ENCODE measurements at places on chromosomes 7 and 10.
A peak's percentile ranks its signal among the peaks of the same experiment; 100 is the strongest.

DNA sequence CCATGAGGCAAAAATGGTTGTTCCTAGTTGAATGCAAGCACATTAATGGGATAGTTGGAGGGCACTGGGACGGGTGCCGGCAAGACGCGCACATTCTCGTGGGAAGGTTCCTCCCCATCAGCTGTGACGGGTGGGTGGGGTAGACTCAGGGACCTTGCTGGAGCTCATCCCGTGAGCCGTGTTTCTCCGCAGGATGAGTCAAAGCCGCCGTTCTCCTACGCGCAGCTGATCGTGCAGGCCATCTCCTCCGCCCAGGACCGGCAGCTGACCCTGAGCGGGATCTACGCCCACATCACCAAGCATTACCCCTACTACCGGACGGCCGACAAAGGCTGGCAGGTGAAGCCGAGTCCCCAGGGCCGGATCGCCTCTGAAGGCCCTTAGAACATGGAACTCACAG is 20.4 kb upstream of the AP5Z1 start:
- DNase-seq = no peak

DNA sequence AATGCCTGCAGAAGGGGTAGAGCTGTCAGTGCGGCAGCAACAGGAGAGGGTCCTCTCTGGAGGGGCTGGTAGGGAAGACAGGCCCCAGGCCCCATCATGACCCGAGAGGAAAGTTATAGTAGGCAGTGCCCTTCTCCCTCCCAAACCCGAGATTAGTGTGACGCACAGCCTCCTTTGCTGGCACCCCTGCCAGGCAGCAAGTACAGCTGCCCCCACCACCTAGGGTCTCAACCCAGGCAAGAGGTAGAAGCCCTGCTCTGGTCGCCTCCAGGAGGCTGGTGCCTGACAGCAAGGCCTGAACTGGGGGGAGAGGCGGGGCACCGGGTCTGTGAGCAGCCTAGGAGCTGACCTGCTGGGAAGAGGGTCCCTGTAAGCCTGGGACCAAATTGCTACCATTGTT is 15.5 kb downstream of the LOXL4 start:
- DNase-seq = no peak

- no peak for DNase-seq
Observed at GRCh38 chr7:103630318-103630717, 184.3 kb upstream of the SLC26A5 start.

GRCh38 chr10:23445591-23445990 is 6.7 kb downstream of the OTUD1 start:
- DNase-seq = no peak

DNA sequence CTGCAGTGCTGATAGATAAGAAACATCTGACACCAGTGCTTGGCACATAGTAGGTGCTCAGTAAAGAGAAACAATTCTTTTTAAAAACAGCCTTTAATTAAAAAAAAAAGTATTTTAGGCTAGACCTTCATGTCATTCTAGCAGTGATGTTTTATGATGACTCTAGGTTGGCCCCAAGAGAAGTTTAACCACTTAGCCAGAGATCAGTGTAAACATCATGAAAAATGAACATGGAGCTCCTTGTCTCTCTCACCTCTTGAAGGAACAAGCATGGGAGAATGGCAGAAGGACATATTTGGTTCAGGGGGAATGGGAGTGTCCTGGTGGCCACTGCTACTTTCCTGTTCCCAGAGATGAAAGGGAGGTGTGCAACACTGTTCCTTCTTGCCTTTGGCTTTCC is 641.0 kb downstream of the LRMDA start:
- DNase-seq = no peak

DNA sequence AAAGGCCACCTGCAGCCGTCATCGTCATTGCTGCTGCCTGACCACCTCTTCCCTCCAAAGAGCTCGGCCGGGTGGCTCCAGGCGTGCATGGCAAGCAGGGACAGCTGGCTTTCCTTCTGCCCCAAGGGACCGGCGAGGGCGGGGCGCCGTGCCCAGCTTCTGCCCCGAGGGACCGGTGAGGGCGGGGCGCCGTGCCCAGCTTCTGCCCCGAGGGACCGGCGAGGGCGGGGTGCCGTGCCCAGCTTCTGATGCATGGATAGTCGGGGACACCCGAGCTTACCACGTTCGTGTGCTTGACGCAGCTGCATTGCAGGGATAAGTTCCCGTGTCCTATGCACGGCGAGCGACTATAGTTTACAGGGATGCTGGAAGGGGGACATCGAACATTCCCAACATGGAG is 27.0 kb downstream of the CFAP46 start:
- DNase-seq = peak; percentile 76

DNA sequence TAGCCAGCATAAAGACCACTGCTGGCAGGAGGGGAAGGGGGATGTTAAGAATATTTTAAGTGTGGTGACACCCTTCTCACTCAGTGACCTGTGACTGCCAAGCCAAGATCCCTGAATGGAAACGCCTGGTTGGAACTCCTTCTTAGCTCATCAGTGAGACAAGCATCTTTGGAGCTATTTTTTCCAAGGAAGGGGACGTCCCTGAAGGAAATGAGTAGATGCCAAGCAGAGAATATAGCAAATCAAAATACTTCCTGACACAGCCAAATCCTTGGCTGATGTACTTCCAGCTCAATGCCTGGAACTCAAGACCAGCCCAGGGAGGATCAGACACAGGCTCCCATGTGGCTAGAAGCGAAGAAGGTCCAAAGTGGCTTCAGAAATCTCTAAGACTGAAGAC is 82.2 kb downstream of the SORBS1 start:
- no peak for DNase-seq

- DNase-seq = no peak
Observed at GRCh38 chr7:107394276-107394675, 75.6 kb upstream of the GPR22 start.

DNA sequence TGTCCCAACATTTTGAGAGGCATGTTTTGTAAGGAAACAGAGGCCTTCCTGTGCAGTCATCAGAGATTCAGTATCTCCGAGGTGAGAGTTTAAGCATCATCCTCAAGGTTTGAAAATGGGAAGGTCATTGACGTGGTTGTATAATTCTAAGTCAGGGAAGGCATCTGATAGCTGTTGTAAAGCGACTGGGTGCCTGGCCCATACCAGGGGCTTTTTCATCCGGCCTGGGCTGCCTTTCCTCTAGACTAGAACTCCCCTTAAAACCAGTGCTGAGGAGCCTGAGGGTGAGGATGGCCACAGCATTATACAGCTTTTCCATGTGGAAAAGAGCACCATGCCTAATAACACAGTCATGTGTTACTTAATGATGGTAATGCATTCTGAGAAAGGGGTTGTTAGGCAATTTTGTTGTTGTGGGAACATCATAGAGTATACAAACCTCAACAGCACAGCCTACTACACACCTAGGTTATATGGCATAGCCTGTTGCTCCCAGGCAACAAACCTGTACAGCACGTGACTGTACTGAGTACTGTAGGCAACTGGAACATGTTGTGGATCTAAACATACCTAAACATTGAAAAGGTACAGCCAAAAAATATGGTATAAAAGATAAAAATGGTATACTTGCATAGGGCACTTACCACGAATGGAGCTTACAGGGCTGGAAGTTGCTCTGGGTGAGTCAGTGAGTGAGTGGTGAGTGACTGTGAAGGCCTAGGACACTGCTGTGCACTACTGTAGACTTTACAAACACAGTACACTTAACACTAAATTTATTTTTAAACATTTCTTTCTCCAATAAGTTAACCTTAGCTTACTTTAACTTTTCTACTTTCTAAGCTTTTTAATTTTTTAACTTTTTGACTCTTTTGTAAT is 13.5 kb upstream of the CACUL1 start:
- no peak for DNase-seq

DNA sequence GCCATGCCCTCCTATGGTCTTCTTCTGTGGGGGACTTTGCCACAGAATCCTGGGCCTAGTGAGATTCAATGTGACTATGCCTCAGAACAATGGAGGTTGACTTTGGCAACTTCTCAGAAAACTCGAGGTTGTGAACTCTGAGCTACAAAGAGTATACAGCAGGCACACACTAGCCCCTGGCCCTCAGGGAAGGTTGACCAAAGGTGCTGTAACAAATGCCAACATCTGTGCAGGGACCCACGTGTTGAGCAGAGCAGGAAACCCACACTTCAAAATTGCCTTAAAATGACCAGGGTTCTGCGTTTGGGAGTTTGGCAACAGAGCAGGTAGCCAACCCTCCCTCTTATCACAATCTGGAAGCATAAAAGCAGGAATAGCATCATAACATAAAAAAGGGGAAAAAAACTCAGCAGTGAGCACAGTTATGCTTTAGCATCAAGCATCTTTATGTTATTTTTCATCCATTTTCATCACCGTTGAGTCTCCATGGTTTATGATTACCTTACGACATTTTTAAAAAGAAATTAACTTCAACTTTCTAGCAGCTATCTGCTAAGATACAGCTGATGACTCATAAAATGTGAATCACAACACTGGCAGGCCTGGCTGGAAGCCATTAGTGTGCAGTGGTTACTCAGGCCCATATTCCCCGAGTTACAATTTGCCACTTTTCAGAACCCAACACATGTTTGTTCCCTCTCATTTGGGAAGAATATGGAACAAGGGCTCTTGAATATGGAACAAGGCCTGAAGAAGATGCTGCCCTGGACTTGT is 11.1 kb downstream of the PRLHR start:
- no peak for DNase-seq

DNA sequence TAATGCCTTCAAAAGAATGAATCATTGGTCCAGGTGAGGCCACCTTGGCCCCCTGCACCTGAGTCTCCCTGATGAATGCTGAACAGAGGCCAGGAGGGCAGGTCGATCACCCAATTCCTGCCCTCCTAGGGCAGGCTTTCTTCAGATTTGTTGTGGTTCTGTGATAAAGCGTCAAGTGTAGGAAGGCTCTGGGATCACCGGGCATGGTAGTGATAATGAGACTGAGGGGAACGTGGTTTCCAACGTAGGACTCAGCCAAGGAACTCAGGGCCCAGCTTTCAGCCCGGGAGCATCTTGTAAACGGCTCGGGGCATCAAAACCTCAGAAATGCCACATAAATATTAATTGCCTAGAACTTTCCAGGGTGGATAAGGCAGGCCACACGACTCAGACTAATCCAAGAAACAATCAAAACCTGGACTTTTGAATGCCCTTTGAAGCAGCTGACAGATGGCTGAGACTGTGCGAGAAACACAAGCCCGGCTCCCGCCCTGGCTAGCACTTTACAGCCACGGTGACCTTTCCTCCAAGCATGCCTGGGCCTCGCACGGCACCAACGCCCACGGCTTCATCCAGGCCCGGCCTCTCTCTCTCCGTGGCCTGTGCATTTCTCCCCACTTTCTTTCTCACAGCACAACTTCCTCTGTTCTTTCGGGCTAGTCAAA is 239.3 kb upstream of the GRB10 start:
- no peak for DNase-seq

DNA sequence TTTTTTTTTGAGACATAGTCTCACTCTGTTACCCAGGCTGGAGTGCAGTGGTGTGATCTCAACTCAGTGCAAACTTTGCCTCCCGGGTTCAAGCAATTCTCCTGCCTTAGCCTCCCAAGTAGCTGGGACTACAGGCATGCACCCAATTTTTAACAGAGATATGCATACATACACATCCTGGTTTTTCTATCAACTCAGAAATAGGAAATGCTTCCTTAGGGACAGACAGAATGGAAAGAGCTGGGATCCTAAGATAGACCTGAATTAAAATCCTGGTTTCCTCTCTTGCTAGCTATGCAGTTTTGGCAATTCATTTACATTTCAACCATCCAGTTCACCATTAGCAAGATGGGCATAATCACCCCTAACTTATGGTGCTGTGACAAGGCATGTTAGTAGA is 347.5 kb downstream of the GPAM start:
- DNase-seq = no peak

DNA sequence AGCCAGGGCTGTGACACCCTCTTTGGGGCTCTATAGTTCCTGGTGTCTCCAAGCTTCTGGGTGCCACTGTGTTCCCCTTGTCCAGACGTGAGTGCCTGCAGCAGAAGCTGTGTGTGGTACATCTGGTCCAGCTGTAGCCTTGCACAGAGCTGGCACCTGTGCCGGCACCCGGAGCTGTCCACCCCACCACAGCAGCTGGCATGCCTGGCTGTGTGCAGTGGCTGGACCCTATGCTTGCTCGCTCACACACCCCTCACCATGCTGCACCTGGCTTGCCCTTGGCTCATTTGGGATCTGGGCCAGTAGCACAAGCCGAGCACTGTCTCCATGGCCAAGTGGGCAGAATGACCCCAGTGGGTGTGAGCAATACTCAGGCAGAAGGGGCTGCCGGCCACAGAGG is 10.6 kb downstream of the DNAJB9 start:
- DNase-seq = no peak

DNA sequence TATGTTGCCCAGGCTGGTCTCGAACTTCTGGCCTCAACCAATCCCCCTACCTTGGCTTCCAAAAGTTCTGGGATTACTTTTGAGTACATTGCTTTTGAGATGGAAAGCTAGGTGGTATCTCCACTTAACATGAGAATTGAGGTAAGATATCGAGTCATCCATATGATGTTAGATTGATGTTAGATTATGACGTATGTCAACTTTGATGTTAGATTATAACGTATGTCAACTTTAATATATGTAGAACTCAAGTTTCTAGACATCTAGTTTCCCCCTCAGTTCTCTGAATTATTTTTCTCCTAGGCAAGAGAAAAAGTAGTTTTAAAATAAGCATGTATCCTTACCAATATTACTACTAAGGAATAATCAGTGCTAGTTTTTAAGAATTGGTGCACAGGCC is 20.0 kb downstream of the SHOC2 start:
- no peak for DNase-seq

DNA sequence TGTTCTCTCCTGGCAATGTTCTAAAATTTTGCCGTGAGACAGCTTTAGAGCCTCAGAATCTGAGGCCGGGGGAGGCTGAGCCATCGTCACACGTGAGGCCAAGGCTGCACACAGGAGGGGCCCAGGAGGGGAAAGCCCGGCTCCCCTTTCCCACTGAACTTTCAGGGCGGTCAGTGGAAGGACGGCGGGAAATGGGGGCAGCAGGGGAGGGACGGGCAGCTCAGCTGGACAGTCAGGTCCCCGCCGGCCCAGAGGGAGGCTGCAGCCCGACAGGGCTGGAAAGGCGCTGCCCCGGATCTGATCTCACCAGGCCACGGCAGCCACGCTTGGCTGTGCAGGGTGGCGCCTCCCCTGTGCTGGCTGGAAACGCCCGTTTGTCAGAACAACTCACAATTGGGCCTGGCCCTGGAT is 43.3 kb upstream of the ADGRA1 start:
- DNase-seq = no peak

DNA sequence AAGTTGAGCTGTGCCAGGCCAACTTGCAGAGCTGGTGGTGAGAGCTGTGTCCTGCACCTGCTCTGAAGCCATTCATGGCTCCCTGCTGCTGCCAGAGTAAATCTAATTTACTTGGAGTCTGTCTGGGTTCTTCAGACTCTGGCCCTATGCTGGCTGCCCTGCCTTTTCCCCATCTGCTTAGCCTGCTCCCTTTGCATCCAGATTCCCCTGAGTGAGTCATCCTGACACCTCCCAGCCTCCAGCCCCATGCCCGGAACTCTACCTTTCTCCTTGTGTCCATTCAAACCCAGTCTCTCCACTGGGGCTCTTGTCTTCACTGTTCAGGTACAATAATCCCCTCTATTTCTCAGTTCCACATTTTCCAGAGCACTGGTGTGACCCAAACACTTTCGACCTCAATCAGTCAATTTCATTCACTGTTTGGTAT is 434.4 kb upstream of the ZMIZ1 start:
- DNase-seq = no peak
